ENCODE measurements at places on chromosomes 6 and 20.
A peak's percentile ranks its signal among the peaks of the same experiment; 100 is the strongest.

DNA sequence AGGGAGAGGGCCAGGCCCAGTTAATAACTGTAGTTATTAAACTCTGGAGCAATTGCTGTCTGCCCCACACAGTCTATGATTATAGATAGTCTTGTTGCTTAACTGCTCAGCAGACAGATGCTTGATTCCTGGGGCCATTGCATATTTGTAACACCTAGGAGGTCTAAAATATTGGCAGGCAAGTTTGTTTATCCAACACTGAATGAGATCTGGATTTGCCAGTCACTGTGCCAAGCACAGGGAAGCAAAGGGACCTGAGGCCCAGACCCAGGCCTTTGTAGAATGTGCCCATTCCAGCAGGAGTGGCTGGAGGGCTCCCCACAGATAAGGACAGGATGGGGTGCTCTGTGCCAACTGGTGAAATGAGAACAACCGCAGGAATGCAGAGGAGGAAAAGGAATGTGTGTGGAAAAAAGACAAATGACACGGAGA, 17.6 kb upstream of the ENTPD6 start:
- DNase-seq, result no peak

- DNase-seq, result peak; percentile 68
Observed at GRCh38 chr6:43454290-43454695, 1.1 kb downstream of the DLK2 start.

- no peak for DNase-seq
Observed at GRCh38 chr20:43438578-43439316, 18.9 kb upstream of the SRSF6 start.

- DNase-seq, result no peak
Observed at GRCh38 chr6:74222768-74223333, 526.8 kb downstream of the CD109 start.

DNA sequence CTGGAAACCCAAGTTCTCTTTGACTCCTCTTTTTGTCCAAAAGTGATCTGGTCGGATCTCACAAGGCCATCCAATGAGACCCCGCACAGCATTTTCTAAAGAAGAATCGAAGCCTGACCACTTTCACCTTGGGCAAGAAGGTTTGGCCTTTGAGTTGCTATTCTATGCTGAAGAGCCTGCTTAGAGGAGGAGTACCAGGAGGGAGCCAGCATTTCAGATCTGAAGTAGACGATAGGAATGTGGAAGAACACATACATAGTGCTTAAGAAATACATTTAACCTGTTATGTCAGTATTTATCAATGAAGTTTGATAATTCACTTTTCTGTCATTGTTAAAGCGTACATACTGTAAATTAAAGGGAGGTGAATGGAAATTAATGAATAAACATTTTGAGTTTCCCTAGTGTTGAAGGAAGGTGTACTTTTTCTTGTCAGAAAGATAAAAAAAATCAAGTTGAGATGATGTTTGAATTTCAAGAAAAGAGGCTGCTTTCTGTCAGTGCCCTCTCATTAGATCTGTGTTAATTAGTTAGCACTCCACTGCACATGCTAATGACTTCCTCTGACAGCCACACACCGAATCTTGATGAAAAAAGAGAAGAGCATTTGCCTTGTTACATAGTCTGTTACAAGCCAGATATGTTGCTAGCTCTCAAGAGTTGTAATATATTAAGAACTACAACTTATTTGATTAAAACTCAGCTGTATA, 10.9 kb upstream of the TDRD6 start:
- DNase-seq, result no peak

- peak; percentile 37 for DNase-seq
Observed at GRCh38 chr6:27505209-27506027, 32.5 kb upstream of the ZNF184 start.
